ENCODE measurements at places on chromosomes 12 and 14.

DNA sequence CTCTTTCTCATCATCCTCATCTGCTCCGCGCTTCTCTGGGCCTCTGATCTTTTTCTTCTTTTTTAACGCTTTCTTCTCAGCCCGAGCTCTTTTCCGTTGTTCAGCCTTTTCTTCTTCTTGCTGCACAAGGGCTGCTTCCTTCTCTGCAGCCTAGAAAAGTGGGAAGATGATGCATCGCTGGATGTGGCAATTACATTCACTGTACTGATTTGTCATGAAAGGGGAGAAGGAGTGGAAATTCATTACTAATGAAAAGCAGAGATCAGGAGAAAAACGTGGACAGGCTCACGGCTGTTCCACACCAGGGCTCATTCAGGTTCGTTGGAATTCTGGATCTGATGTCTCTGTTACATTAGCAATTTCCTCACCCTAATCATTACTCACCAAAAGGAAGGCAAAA lies 15.1 kb downstream of the FICD start:
- no peak for DNase-seq

DNA sequence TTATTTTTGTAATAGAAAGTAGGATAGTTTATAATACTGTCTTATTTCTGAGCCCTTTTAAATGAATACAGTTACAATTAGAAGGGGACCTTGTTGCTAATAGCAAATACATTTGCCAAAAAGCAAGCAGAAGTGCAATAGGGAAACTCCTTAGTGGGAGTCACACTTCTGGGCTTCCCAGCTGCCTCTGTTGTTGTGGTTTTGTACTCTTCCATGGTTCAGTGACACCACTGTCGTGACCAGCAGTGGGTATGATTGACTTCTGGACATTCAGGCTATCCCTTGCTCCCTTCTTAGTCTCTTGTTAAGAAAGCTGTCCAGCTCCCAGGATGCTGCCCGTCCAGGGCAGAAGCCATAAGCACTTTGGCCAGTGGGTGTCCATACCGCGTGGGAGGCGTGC lies 22.6 kb downstream of the TCTN1 start:
- no peak for DNase-seq

DNA sequence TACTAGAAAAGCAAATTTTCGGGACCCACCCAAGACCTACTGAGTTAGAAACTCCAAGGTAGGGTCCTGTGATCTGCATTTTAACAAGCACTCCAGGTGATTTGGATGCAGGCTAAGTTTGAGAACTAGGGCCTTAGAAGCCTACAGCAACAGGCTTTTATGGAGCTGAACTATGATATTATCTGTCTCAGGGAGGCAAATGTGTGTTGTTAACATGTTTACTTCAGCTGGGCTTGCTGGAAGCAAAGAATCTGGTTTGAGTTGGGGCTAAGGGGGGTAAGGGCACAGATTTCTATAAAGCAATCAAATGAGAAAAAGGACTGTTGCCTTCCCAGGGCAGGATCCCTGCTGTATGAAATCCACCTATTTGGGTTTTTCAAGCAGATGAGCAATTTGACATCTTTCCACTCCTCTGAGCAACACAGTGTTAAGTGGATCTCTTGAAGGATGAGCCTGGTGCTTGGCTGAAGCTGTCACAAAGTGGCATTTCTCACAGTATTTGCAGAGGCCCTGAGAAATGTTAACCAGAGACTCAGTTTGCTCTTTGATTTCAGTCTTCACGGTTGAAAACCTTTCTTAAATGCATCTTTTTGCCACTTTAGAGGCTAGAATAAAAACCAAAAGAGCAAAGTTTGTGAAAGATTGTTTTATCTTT lies 36.2 kb upstream of the SOCS2 start:
- no peak for DNase-seq

DNA sequence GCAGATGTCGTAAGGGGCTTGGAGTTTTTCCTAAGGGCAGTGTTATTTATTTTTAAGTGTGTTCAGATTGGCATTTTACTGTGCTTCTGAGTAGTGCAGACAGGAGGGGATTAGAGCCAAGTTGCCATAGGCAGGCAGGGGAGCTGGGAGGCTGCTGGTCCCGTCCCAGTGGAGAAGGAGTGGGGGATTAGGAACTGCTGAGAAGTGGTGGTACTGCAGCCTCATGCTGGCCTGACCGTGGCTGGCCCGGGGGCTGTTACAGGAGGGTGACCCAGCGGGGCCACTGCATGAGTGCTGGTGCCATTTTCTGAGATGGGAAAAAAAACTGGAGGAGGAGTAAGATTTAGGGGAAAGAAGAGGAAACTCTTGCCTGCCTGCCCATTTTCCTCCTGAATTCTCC lies 52.3 kb upstream of the DLK1 start:
- no peak for DNase-seq

DNA sequence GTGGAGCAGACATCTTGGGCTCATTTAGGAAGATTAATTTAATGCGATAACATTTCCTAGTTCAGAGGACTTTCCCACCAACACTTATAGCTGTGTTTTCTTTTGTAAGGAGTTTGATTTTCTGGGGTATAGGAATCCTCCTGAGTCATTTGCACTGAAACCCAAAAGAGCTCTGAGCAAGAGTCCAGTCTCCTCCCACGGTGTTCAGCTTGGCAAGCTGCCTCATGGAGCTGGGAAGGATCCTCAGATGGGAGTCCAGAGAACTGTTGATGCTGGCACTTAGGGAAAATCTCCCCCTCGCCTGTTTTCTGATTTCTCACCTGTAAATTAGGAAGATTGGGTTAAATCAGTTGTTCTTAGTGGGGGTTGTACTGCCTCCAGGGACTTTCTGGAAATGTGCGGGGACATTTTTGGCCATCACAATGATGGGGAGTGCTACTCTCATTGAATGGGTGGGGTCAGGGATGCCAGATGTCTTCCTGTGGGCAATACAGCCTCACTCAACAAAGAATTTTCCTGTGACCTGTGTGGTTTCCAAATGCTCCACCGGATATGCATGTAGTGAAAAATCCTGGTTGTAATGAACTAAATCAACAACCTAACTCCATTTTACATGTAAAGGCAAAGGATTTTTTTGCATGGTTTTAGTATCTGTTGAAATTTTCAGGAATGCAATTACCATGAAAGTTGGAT lies 150.6 kb downstream of the ADCK1 start:
- DNase-seq, result no peak

DNA sequence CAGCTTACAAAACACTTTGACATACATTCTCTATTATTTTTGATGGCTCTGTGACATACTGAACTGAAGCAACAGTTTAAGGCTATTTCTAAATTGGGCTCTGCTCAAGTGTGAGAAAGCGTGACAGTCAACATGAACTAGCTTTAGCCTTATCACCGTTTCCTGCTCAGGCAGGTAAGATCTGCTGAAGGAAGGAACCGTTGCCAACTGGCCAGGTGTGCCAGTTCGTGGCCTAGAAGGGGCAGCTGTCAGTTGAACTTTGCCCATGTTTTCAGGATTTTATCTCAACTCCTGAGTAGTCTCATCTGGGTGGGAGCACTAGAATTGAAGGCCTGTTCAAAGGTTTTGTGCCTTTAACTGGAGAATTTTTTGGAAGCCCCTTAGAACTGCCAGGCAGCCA lies 79.5 kb downstream of the ETV6 start:
- no peak for DNase-seq

GRCh38 chr14:101001311-101002069 lies 98.0 kb upstream of the RTL1 start:
- no peak for DNase-seq

DNA sequence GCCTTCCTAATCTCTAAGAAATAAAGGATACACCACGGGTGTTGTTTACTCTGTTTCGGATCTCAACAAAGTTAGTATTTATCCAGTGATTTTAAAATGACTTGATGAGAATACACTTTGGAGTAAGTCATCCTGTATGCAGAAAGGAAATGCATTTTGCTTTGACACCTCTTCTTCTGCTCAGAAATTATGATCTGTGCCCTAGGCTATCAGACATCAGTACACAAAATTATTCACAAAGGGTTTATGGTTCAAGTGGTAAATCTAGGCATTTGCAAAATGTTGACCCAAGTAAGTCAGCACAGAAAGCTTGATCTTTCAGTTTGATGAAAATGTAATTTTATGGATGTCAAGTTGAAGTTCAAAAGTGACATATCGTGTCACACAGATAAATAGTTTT lies 248.5 kb downstream of the ATP23 start:
- no peak for DNase-seq

DNA sequence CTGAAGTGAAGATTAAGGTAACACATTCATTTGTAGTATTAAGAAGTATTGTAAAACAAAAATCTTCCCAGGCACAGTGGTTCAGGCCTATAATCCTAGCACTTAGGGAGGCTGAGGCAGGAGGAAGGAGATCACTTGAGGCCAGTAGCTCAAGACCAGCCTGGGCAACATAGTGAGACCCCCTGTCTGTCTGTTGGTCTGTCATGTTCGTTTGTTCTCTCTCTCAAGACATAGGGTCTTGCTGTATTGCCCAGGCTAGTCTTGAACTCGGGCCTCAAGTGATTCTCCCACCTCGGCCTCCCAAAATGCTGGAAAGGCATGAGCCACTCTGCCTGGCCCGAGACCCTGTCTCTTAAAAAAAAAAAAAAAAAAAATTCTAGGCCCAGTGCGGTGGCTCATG lies 6.7 kb downstream of the TULP3 start:
- no peak for DNase-seq

- DNase-seq, result no peak
These were observed 55.5 kb upstream of the PCED1B start for GRCh38 chr12:47023953-47024352.

DNA sequence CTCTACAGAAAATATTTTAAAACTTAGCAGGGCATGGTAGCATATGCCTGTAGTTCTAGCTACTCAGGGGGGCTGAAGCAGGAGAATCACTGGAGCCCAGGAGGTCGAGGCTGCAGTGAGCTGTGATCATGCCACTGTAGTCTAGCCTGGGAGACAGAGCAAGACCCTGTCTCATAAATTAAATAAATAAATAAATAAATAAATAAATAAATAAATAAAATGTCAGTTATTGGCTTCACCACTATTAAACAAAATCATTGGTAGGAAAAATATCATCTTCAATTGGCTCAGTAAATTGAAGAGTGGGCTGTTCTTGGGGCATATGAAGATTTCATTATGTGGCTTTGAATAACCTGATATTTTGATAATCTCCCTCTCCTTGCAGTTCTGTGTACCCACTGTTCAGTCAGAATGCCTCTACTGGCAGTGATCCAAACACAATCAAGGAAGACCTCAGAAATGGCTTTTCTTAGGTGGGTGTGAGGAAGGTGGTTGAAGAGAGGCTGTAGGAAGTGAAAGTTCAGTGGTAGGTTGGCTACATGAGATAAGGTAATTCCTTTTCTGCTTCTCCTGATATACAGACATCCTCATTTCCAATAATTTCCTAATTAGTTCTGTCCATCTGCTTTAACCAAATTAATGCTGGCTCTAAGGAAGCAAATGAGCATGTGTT lies 175.8 kb downstream of the MSRB3 start:
- DNase-seq, result no peak

- no peak for DNase-seq
These were observed 114.0 kb upstream of the FAR2 start for GRCh38 chr12:29035112-29035511.

Data from activated CD4-positive, alpha-beta T cell treated with anti-CD3 and anti-CD28 coated beads for 1 hour (primary cell).